ENCODE measurements at places on chromosomes 12 and 14.

DNA sequence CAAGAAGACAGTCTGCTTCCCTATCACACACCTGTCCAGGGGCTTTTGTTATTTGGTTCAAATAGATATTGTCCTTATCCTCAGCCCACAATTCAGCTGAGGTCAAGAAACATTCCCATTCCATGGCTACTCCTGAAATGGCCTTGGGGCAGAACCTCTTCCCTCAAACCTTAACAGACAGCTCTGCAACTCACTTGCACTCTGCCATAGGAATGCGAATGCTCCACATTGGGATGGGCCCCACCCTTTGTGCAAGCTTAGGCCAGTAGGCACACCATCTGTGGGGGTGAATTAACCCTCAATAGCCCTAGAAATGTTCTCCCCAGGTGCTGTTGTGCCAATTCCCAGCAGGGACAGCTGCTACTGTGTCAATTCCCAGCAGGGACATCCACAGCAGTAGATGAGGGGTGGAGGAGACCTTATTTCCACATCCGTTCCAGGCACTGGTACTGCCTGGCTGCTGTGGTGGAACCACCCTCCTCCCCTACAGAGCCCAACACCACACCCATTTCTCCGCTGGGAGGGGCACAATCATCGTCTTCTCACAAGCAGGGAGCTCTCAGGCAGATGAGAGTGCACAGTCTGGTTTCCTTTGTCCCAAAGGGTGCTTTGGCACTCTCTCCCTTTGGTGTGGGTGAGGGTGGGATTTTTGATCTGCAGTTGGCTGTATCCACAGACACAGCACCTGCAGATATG, 42.3 kb upstream of the GLIPR1 start:
- no peak for DNase-seq

DNA sequence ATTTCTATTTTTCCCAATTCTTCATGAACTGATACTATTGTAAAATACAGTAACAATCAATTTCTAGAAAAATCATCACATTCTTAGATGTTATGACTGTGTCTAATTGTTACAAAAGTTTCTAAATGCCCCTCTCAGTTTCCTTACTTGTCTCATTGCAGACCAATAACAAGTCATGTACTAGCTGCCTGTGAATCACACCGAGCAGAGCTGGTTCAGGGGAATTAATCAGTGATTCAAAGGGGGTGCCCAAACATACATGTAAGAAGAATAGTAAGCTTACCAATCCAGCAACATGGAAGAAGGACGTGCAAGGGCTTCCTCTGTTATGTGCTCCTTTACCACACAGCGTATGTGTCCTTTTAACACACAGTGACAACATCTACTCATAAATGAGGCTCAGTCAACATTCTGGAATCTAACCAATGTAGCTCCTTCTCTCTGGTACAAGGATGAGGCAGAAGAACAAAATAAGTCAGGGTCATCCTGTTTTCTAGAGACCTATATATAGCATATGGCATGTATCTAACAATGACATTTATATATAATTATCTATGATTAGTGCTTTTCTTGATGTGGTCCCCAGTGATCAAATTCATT, 126.4 kb downstream of the SCN8A start:
- DNase-seq: no peak

GRCh38 chr14:64929014-64929359, 13.6 kb downstream of the GPX2 start:
- DNase-seq: no peak

GRCh38 chr14:93790966-93791365, 2.7 kb upstream of the PRIMA1 start:
- no peak for DNase-seq

- no peak for DNase-seq
Measured at GRCh38 chr12:86663173-86663572, 407.0 kb upstream of the MGAT4C start.

- no peak for DNase-seq
Measured at GRCh38 chr12:33322519-33322918, 117.1 kb downstream of the SYT10 start.

DNA sequence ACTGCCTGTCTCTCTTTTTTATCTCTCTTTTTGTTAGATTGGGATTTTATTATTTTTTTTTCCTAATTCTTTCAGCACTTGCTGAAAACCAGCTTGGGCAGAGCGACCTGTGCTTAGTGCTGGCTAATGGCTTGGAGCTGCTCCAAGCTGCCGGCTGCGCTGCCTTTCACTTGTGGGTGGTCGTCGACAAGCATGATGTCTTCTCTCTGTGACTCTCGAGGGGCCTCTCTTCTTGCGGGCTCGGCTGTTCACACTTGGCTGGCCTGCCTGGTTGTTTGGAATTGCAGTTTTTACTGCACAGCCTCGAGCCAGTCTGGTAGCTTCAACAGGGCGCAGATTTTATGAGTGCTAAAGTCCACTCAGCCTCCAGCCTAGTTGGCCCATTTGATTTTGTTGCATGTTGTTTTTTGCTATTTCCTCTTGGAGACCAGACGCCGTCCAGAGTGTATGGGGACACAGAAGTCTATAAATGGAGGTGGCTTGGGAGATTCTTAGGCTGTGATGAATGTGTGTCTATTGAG, 18.6 kb downstream of the TPCN1 start:
- DNase-seq: no peak

DNA sequence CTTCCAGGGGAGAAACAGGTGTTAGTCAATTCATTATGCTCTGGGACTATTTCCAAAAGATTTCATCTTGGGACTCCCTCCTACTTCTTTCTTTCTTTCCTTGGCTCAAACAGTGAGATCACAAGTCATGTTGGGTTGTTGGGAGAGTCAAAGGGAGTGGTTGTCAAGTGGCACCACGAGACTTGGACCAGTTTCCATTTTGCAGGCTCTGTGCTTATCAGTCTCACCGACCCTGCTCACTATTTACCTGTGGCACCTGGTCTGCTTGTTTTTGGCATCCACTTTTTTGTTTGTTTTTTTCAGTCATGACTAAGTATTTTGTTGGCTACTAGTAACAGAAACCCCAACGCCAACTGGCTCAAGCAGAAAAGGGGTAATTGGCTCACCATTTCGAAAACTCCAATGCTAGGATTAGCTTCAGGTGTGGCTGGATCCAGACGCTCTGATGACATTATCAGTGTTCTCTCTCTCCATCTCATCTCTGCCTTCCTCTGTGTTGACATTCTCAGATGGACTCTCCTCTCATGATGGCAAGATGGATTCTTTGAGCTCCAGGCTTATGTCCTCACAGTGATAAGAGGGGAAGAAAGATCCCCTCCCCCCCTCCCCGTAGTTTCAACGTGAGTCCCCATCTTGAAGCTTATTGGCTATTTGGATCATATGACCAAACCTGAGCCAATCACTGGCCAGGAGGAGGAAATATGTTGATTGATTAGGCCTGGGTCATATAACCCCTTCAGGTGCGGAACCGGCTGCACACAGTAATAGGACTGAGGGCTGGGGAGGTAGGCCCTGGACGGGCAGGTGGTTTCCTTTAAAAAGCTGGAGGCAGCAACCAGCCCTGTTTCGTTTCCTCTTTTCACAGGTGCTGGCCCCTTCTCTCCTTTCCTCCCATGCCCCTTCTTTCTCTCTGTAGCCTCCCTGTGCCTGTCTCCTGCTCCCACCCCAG, 84.2 kb downstream of the AACS start:
- no peak for DNase-seq

DNA sequence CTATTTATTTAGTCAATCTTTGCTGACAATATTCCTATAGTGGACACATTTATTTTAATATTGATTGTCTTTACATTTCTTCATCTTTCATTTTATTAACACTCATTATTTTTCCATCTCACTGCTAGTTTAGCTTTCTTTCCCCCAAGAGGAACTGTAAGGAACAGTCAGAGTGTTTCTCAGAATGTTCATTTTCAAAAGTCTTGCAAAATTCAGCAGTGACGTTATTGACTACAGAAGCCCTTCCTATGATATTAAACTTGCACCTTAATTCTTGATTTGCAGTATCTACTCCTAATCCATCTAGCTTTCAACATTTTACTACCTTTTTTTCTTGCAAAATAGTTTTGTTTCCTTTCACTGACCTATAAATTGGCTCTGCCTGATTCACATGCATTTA, 13.0 kb downstream of the CLEC2B start:
- no peak for DNase-seq

- no peak for DNase-seq
Measured at GRCh38 chr12:49283541-49284429, 11.2 kb upstream of the PRPH start.

- DNase-seq: no peak
Measured at GRCh38 chr14:80152166-80152565, 59.1 kb downstream of the DIO2 start.

- DNase-seq: no peak
Measured at GRCh38 chr12:119631930-119632678, 35.8 kb upstream of the PRKAB1 start.

GRCh38 chr12:56411781-56412639, 37.2 kb downstream of the TIMELESS start:
- no peak for DNase-seq

- no peak for DNase-seq
Measured at GRCh38 chr12:32651151-32651955, 27.7 kb upstream of the DNM1L start.

DNA sequence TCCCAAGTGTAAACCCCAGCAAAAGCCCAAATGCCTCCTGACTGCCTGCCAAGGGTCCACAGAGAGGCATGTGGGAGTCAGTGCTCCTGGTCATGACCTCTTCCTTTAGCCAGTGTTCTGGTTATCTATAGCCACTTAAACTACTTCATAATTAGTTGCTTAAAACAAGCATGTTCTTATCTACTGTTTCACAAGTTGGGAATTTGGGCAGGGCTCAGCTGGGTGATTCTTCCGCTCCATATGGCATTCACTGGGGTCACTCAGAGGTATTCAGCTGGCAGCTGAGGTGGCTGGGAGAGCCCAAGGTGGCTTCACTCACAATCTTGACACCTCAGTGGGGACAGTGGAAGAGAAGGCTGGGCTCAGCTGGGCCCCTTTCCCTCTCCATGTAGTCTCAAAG, 184.0 kb upstream of the RGS6 start:
- DNase-seq: no peak

DNA sequence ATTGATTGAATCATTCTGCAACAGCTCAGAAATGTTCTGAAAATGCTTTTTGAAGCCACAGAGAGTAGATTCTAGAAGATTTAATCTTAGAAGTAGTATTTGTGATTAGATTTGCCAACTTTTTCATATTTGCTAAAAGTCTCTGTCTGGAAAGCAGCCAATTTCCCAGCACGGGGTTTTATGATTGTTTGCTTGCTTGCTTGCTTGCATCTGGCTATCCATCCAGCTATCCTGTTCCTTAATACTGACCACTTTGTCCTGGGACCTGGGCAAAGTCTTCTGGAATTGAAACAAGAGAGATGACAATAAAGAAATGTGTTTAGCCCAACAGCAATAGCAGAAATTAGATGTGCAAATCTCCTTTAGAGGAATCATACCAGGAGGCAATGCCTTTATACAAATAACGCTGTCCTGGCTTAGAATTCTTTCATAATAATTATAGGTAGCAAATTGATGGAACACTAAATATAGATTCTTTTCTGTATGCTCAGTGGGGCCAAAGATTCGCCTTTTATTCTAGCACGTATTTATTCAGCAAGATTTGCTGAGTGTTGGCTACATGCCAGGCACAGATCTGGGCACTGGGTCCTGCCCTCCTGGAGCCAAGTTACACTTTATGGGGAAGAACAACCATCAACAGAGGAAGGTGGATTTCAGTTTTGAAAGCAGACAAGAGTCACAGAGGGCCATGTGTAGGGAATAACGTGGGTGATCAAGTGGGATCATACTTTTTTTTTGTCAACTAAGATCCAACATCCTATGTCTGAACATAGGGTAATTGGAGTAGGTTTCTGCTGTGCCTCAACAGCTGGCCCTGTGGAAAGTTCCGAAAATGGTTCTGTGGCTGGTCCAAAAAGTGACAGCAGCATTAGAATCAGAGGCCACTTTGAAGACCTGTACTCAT, 25.3 kb downstream of the MYBPC1 start:
- DNase-seq: no peak

DNA sequence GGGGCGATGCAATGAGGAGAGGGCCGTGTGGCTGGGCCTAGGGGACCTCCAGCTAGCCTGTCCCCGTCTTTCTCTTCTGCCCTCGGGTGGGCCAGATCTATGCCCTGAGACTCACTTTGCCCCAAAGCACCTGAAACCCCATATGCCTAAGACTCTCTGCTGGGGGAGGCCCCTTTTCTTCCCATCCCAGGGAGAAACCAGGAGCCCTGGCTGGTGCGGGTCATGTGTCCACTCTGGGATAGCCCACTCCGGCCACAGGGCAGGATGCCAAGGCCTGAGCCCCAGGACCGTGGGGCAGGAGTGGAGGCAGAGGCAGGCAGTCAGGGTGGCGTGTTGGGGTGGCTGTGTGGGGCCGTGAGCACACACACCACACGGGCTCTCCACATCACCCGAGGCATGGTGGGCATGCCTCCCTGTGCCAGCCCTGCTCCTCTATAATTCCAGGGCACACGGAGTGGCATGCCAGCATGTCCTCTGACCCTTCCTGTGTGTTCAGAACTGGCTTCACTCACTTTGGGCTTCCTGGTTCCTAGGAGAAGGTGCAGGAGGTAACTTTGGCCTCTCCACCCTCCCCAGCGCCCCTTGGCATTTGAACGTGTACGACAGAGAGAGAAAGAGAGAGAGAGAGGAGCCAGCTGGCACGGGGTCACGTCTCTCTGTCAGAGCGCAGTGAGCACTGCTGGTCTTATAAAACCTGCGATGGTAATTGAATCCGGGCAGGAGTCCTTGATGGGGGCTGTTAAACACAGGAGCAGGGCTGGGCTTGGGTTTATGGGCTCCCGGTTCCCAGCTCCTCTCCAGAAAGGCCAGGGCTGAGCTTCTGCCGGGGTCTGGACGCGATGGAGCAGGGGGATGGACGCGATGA, 144.2 kb downstream of the KIF26A start:
- no peak for DNase-seq

GRCh38 chr14:59918824-59919569, 947 bp upstream of the LRRC9 start:
- no peak for DNase-seq

GRCh38 chr12:67764946-67765619, 116.5 kb downstream of the DYRK2 start:
- DNase-seq: no peak

DNA sequence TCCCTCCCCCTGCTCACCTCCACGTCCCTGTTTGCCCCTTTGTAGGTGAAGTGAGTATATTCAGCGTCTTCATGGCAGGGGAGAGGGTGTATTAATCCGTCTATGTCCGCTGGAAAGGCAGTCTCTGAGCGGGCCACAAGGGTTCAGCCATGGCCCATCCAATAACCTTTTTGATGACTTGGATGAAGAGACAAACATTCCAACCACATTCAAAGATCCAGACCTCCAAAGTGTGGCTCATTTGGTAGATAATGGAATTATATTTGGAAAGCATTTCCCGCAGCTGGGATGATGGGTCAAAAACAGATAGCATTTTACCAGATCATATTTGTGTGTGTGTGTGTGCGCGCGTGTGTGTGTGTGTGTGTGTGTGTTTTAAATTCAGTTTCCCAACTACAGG, 345.9 kb downstream of the DPF3 start:
- DNase-seq: no peak

- DNase-seq: no peak
Measured at GRCh38 chr12:18589316-18589715, 148.5 kb downstream of the PLCZ1 start.

GRCh38 chr12:27970401-27971120, 2.0 kb downstream of the PTHLH start:
- DNase-seq: no peak

- no peak for DNase-seq
Measured at GRCh38 chr12:78931466-78931990, 67.0 kb downstream of the SYT1 start.

GRCh38 chr12:92621312-92621711, 81.5 kb upstream of the PLEKHG7 start:
- DNase-seq: no peak

GRCh38 chr14:71261206-71261605, 353.9 kb downstream of the PCNX1 start:
- no peak for DNase-seq
